ENCODE measurements at places on chromosomes 16 and 17.
A peak's percentile ranks its signal among the peaks of the same experiment; 100 is the strongest.

DNA sequence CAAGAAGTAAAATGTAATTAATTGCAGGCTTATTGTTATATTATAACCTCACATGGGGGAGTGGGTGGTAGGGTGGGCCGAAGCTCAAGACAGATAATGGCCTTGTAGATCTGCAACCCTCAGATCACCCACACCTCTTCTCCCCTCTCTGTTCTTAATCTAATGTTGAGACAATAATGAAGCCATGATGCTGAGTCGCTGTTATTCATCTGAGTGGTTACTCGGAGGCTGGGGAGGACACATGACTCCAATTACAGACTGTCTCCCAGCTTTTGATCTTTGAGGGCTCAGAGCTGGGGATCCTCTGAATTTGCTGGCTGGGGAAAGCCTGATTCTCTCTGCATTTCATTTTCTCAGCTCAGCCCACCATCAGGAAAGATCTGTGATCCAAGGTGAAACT, 275.3 kb downstream of the SHISA9 start:
- DNase-seq, result no peak

- DNase-seq, result no peak
Measured at GRCh38 chr17:82870091-82870491, 30.3 kb upstream of the ZNF750 start.

- DNase-seq, result no peak
Measured at GRCh38 chr16:66255647-66256046, 110.8 kb upstream of the CDH5 start.

- no peak for DNase-seq
Measured at GRCh38 chr17:882827-883585, 96.6 kb downstream of the NXN start.

- no peak for DNase-seq
Measured at GRCh38 chr17:64459284-64459747, 10.4 kb downstream of the MILR1 start.

DNA sequence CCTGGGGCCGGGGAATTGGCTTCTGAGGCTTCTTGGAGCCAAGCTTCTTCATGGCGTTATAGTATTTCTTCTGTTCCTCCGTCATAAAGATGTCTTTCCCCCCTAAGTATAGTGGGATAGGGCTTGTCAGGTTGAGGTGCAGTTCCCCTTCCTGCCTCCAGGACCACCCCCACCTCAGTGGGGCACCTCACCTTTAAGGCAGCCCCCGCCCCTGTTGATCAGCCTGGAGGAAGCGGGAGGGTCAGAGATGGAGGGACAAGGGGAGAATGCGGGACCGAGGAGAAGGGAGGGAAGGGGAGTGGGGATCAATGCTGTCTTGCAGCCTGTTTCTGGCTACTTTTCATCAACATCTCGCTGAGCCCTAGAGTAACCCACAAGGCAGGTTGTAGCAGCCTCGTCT, 11.6 kb upstream of the CD79B start:
- no peak for DNase-seq

GRCh38 chr16:46618516-46618915, 2.7 kb downstream of the SHCBP1 start:
- DNase-seq, result no peak

DNA sequence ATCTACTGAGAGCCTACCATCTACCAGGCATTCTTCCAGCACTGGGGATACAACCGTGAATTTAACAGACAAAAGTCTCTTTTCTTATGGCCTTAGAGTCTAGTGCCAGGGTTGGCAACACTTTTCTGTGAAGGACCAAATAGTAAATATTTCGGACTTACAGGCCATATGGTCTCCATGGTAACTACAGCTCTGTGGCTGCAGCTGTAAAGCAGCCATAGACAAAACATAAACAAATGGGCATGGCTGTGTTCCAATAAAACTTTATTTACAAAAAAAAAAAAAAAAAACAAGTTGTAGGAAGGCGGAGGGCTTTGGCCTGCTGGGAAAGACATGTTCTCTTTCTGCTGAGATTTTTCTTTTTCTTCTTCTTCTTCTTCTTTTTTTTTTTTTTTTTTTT, 98.7 kb downstream of the ABCC12 start:
- DNase-seq, result no peak

- DNase-seq, result peak; percentile 24
Measured at GRCh38 chr16:67029254-67030096, 526 bp downstream of the CBFB start.

DNA sequence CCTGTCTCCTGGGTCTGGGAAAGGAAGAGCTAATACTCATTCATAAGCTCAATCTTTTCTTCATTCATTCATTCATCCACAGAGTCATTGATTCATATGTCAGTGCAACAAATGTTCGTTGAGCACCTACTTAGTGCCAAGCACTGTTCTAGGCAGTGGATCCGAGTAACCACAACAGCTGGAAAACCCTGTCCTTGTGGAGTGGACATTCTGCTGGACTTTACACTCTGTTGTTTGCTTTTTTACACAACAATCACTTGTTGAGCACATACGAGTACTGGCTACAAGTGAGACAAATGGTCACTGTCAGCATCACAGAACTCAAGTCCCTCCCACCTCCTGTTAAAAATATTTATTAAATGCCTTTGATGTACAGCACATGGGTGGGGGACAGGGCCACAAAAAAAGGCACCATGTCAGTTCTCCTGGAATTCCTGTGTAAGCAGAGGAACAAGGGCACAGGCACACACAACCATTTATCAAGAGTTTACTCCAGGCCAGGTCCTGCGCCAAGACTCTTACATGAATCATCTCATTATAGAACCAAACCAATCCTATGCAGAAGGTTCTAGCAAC, 46.9 kb downstream of the TEKT5 start:
- DNase-seq, result no peak

- DNase-seq, result no peak
Measured at GRCh38 chr16:73122604-73123391, 74.9 kb upstream of the ZFHX3 start.

- DNase-seq, result no peak
Measured at GRCh38 chr16:24652803-24653202, 76.6 kb upstream of the TNRC6A start.

GRCh38 chr17:48254896-48255295, 147.3 kb downstream of the SNX11 start:
- no peak for DNase-seq

DNA sequence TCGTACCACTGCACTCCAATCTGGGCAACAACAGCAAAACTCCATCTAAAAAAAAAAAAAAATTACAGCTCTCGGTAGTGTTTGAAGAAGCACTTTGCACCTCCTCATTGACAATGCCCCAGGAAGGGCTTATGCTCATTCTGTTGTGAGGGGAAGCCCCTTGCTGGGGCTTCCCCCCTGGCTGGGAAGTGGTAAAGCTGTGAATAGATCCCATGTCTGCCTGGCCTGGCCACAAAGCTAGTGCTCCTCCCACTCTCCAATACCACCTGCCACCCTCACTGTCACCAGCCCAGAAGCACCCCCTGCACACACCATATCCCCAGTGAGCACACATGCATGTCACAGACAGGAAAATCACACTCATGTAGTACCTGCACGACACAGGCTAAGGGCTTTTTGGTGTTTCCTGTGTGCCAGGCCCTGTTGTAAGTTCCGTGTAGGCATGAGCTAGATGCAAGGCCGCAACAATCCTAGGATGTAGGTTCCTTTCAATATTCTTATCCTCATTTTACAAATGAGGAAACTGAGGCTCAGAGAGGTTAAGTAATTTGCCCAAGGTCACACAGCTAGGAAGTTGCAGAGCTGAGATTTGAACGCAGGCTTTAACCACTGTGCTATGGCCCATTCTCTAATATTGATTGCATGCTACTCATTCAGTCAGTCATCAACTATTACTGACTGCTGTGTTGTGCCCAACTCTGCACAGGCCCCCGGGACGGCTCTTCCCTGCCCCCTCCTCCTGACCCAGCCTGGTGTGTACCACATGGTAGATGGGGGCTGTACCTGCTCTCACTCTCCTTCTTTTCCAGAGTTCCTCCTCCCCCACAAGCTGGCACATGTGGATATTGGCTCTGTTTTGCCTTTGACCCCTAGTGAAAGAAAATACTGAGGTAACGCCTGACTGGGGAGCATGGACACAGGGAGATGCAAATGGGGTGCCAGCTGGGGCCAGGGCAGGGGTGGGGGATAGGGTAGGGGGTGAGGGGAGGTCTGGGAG, 11.9 kb upstream of the COL1A1 start:
- no peak for DNase-seq

DNA sequence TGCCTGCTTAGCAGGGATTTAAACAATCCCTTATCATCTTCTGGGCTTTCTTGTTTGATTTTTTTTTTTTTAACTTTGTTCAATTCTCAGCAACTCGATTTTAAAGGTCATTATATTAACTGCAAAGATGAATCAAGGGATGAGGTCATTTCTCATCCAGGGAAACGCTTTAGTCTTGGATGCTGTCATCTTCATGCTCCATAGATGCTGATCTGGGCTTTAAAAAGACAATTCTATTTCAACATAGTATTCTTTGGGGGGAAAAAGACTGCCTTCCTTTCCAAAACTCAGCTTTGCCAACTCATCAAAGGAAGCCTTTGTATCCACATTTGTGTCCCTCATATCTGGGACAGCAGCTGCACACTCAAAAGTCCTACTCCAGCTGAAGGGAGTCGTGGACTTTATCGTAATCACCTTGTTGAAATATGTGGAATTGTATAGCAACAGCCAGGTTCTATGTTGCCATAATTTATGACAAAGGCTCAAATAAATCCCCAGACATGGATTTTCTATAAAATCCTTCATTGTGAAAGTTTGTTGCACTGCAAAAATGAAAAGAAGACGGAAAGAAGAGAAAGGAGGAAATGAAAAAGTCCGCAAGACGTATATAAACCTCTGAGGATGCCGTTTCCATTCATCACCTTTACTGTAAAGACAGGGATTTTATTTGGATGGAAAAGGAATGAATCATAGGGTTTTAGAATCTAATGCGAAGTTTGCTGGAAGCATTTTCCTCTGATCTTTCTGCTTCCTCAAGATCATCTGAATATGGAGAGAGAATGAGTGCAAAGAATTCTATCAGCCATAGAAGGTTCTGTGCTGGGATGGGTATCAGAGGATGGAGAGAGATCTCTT, 48.6 kb upstream of the XYLT1 start:
- DNase-seq, result no peak

- no peak for DNase-seq
Measured at GRCh38 chr16:27232061-27232900, 29.0 kb downstream of the KDM8 start.

GRCh38 chr16:53779186-53779585, 75.2 kb downstream of the FTO start:
- DNase-seq, result no peak

GRCh38 chr17:49132699-49133364, at the start of gene B4GALNT2:
B4GALNT2 (plus strand) TSS chr17:49132769; CDS start chr17:49132793, 24 bp downstream.
- DNase-seq, result no peak
